ENCODE measurements at places on chromosomes 7 and 10.
A peak's percentile ranks its signal among the peaks of the same experiment; 100 is the strongest.

- no peak overlapping the region for H3K4me3 ChIP-seq
- H3K27me3 ChIP-seq = no peaks in the 10 kb centered on the region
- H3K4me1 ChIP-seq = peaks cover 48% of the 10 kb centered on the region
- no peak for DNase-seq
- peak overlapping the region; percentile 54 for H3K27ac ChIP-seq
Measured at GRCh38 chr7:25636168-25636567, 407.9 kb upstream of the NPVF start.

DNA sequence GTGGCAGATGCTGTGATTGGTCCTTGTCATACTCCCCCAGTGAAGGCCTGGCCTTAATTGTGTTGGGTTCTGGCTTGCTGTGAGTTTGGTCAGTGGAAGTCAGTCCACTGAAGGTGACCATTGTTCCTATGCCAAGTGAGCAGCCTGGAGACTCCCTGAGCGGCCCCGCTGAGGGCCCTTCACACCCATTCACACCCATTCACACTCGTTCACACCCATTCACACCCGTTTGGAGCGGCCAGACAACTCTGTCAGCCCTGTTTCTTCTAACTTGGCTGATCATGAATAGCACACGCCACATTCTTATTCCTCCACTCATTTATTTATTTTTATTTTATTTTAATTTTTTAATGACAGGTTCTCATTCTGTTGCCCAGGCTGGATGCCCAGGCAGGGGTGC is 61.5 kb downstream of the C10orf120 start:
- no peaks in the 10 kb centered on the region for H3K36me3 ChIP-seq
- H3K4me1 ChIP-seq = no peaks in the 10 kb centered on the region
- no peak overlapping the region for H3K27ac ChIP-seq
- peak; percentile 12 for DNase-seq

DNA sequence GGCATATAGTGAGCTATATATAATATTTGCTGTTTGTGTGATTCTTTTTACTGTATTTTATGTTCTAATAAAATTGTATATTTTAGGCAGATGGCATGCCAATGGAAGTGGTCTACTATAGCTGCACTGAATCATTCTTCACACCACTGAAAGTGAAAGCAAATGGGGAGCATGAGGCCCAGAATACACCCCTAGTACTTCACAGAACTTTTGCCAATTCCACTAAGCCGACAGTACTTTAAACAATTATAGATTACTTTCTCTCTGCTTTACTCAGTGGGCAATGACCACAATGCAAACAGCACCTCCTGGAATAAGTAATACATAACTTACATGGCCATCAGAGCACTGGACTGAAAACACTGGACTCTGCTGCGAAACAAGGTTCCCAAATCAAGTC is 70.2 kb downstream of the ANKRD26 start:
- no peaks in the 10 kb centered on the region for H3K27me3 ChIP-seq
- H3K36me3 ChIP-seq = peaks cover 29% of the 10 kb centered on the region
- no peak for DNase-seq
- H3K4me1 ChIP-seq = no peaks in the 10 kb centered on the region
- H3K27ac ChIP-seq = no peak overlapping the region
- no peak overlapping the region for H3K4me3 ChIP-seq

DNA sequence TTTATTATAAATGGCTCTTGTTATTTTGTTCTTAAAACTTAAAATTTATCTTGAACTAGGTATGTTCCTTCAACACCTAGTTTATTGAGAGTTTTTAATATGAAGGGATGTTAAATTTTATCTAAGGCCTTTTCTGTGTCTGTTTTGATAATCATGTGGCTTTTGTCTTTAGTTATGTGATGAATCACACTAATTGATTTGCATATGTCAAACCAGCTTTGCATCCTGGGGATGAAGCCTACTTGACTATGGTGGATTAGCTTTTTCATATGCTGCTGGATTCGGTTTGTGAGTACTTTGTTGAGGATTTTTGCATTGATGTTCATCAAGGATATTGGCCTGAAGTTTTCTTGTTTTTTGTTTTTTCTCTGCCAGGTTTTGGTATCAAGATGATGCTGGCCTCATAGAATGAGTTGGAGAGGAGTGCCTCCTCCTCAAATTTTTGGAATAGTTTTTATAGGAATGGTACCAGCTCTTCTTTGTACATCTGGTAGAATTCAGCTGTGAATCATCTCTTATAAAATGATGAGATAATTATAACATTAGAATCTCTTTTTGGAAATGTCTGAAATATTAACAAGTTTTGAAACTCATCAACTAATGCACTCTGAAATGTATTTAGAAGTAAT is 78.7 kb upstream of the AGR3 start:
- H3K36me3 ChIP-seq = no peaks in the 10 kb centered on the region
- no peak overlapping the region for H3K27ac ChIP-seq
- no peak overlapping the region for H3K4me3 ChIP-seq

- no peaks in the 10 kb centered on the region for H3K36me3 ChIP-seq
- no peaks in the 10 kb centered on the region for H3K4me1 ChIP-seq
- no peaks in the 10 kb centered on the region for H3K27me3 ChIP-seq
- H3K27ac ChIP-seq = no peak overlapping the region
- DNase-seq = no peak
Measured at GRCh38 chr10:75606203-75606779, 174.9 kb downstream of the LRMDA start.

DNA sequence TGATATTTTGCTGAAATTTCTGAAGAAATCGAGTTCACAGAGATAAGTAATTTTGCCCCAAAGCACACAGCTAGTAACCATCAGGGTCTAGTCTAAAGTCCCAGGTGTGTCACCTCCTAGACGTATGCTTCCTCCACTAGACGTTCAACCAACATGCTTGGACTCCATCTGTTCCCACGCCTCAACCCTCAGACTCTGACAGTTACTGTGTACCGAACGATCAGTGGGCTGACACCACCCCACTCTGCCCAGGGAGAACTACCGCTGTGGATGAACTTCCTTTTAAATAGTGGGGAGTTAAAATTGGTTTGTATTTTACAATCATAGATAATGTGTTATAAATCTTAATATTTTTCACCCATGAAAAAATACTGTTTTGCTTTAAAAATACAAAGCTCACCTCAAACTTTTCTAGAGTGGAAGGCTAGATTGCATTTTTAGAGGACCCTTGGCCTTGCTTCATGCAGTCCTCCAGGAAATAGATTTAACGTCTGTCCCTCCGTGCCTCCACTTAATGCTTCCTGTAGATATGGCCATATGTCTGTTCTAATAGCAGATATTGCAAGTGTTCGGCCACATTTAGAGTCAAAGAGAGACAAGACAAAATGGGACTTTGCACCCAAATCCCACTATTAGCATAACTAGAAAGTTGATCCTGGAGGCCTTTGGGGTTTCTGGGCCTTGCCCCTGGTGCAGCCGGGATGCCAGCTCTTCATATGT is 91.4 kb upstream of the ZPBP start:
- H3K27ac ChIP-seq = no peak overlapping the region
- DNase-seq = no peak
- no peaks in the 10 kb centered on the region for H3K36me3 ChIP-seq
- no peaks in the 10 kb centered on the region for H3K4me1 ChIP-seq

GRCh38 chr10:121357401-121357800 is 240.8 kb downstream of the FGFR2 start:
- H3K4me1 ChIP-seq = peaks cover 9% of the 10 kb centered on the region
- no peak for DNase-seq
- no peaks in the 10 kb centered on the region for H3K36me3 ChIP-seq
- H3K27ac ChIP-seq = no peak overlapping the region

GRCh38 chr7:18117482-18117881 is 89.8 kb upstream of the PRPS1L1 start:
- no peak overlapping the region for H3K27ac ChIP-seq
- H3K36me3 ChIP-seq = no peaks in the 10 kb centered on the region
- no peaks in the 10 kb centered on the region for H3K4me1 ChIP-seq
- H3K4me3 ChIP-seq = no peak overlapping the region

DNA sequence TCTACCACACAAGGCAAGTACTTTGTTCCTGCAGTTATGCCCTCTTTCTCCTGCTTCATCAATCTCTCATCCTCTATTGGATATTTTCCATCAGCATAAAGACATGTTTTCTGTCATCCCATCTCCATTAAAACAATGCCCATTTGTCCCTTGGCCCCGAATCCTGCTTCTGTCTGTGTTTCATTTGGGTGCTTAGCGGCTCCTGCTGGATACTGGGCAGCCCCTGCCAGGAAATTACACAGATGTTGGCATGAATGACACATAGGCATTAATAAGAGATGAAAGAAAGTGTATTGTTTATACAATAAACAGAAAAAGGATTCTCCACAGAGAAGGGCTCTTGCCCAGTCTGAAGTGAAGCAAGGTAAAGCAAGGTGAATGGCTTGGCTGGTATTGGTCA is 765.3 kb downstream of the REEP3 start:
- no peak overlapping the region for H3K27ac ChIP-seq
- no peak for DNase-seq
- no peaks in the 10 kb centered on the region for H3K36me3 ChIP-seq
- H3K4me1 ChIP-seq = no peaks in the 10 kb centered on the region
- H3K4me3 ChIP-seq = no peak overlapping the region
- no peaks in the 10 kb centered on the region for H3K27me3 ChIP-seq

- no peak overlapping the region for H3K4me3 ChIP-seq
- H3K27me3 ChIP-seq = no peaks in the 10 kb centered on the region
- H3K4me1 ChIP-seq = no peaks in the 10 kb centered on the region
- H3K27ac ChIP-seq = no peak overlapping the region
- no peaks in the 10 kb centered on the region for H3K36me3 ChIP-seq
Measured at GRCh38 chr10:57993302-57993701, 274.4 kb downstream of the IPMK start.

DNA sequence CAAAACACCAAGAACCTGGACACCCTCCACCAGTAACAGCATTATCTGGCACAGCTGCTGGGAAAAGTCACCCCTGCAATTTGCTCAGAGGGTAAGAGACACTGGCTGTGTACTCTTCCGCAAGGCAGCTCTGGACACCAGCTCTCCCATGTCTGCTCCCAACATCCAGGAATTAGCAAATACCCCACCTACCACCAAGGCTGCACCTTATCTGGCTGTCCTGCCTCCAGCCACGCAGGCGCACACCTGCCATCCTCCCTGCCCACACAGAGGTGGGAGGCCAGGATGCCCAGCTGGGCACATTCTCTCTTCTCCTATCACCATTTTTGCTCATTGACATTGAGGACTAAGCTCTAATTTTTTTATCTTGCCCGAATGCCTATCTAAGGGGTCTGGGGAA is 20.3 kb upstream of the BNIP3 start:
- no peak overlapping the region for H3K4me3 ChIP-seq
- no peak overlapping the region for H3K27ac ChIP-seq
- peaks cover 14% of the 10 kb centered on the region for H3K4me1 ChIP-seq
- no peak for DNase-seq
- no peaks in the 10 kb centered on the region for H3K36me3 ChIP-seq

GRCh38 chr7:27176524-27176845 is 2.4 kb upstream of the HOXA10 start:
- no peaks in the 10 kb centered on the region for H3K36me3 ChIP-seq
- peaks cover 39% of the 10 kb centered on the region for H3K4me1 ChIP-seq
- peak overlapping the region; percentile 96 for H3K27ac ChIP-seq
- peak; percentile 21 for DNase-seq
- H3K27me3 ChIP-seq = peaks cover 23% of the 10 kb centered on the region
- H3K4me3 ChIP-seq = peak overlapping the region; percentile 91

DNA sequence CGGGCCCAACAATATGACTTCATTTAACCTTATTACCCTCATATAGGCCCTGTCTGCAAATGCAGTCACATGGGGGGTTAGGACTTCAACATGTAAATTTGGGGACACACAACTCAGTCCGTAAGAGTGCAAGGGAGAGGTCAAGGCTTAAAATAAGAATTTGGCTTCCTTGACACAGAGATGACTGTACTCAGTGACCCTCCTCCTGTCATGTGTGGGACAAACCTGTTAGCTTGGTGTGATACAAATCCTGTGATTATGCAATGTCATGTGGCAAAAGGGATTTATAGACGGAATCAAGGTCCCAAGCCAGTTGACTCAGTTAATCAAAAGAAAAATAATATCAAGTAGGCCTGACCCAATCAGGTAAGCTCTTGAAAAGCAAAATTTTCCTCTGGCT is 25.9 kb upstream of the GTPBP4 start:
- no peak overlapping the region for H3K27ac ChIP-seq
- H3K36me3 ChIP-seq = no peaks in the 10 kb centered on the region

DNA sequence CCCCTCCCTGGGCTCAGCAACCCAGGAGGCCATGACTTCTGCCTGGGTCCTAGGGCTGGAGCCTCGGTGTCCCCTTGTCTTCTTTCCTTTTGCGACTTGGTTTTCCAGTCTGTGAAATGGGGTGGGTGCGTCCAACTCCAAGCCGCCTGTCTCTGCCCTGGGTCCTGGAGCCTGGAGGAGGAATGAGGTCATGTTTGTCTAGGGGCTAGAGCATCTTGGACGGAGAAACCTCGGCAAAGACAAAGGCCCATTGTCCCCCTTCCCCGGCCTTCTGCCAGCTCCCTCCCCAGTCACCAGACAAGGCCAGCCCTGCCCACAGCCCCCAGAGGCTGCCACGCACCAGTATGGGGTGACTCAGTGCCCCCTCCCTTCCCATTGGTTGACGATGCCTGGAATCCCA is 39.8 kb upstream of the ELN start:
- peak overlapping the region; percentile 28 for H3K27ac ChIP-seq
- peaks cover 30% of the 10 kb centered on the region for H3K4me1 ChIP-seq
- H3K4me3 ChIP-seq = no peak overlapping the region
- no peaks in the 10 kb centered on the region for H3K36me3 ChIP-seq
- no peak for DNase-seq

DNA sequence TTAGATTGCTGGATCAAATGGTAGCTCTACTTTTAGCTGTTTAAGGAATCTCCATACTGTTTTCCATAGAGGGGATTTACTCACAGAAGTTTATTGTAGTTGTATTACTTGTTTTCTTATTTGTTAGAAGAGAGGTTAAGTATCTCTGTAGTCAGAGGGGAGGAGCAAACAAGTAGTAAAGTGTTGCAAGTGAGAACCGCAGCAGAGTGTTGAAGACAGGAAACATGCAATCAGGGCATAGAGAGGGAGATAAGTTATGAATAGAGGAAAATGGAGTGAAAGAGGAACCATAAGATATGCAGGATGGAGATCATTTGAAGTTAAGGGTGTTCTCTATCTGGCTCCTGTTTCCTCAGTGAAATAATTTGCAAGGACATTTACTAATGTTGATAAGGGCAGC is 331.4 kb upstream of the TMEM229A start:
- H3K27me3 ChIP-seq = no peaks in the 10 kb centered on the region
- H3K36me3 ChIP-seq = no peaks in the 10 kb centered on the region
- no peak overlapping the region for H3K27ac ChIP-seq
- H3K4me1 ChIP-seq = no peaks in the 10 kb centered on the region
- no peak for DNase-seq

All from tibial artery (tissue), 4 donors.